ENCODE measurements at places on chromosomes 11 and 22.

DNA sequence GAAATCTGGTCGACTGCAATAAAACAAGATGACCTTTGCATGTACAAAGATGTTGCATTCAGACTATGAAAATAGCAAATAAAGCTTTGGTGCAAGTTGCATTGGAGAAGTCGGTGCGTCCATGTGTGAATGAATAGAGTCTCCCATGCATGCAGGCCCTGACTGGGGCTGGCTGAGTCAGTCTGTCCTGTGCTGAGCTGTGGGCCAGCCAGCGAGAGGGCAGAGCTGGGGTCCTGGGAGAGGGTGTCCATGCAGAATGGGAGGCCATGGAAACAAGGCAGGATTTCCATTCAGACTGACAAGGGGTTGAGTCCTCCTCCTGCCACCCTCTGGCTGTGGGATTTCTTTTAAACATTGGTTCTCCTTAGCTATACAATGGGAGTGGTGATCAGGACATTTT lies 2.3 kb upstream of the CRYBB3 start:
- DNase-seq, result no peak

GRCh38 chr22:37715760-37716159 lies 18.9 kb downstream of the TRIOBP start:
- no peak for DNase-seq

GRCh38 chr11:86798988-86799387 lies 1.4 kb upstream of the PRSS23 start:
- DNase-seq, result no peak

DNA sequence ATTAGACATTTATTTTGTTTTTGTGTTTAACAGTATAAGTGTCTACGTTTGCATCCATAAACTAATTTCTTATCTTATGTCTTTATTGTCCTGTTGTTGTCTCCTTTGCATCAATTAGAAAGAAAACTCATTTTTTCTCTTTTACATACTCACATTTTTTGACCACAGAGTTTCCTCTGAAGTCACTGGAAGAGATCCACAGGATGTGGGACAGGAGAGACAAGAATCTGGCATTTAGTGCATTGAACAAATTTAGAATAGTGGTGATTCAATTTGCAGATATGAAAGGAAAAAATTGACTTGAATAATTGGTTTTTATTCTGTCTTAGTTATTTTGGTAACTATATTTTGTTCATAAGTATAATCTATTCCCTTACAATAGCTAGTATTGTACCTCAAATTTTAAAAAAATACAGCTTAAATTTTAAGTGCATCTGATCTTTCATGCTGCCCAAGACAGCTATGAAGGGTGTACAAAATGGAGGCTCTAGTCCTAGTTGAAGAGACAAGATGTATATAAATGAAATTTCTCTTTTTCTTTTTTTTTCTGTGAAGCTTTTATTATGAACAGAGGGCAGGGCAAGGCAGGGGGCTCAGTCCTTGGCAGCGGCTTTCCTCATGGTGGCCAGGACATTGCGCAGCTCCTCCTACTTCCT lies 24.4 kb downstream of the HORMAD2 start:
- DNase-seq, result no peak

- DNase-seq, result no peak
These were observed 192.9 kb downstream of the INSC start for GRCh38 chr11:15307619-15308024.

DNA sequence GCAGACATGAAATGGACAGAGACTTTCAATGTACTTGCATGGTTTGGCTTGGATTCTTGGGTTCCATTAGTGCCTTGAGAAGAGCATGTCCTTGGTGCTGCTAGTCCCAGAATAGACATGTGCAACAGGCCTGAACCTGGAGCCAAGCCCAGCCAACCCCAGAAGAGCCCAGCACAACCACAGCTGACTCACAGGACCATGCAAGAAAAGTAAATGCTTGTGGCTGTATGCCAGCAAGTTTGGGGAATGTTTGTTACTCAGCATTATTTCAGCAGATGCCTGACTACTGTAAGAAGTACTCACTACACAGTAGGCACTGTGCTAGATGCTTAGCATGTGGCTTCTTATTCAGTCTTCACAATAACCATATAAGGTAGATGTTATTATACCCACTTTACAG lies 39.2 kb upstream of the HMGXB4 start:
- no peak for DNase-seq

All from inflammatory macrophage (primary cell).